ENCODE measurements at places on chromosomes 2 and 18. TPM values are rescaled to one million over a fixed set of nuclear protein-coding genes. Genes with fewer than 3 reads are reported as not detected.

GATA6 gene
- 29.3 TPM for total RNA-seq

CAPN14 gene
- 0.12 TPM for total RNA-seq

HOXD1 gene
- total RNA-seq, result not detected

ACOXL gene
- total RNA-seq, result not detected

NT5DC4 gene
- total RNA-seq, result not detected

NTSR2 gene
- not detected for total RNA-seq

MAP3K20 gene
- total RNA-seq, result 32.8 TPM

FANCL gene
- total RNA-seq, result 13.1 TPM

GALR1 gene
- not detected for total RNA-seq

Data from aortic smooth muscle cell (primary cell).